ENCODE measurements at places on chromosomes 6 and 20.

GRCh38 chr20:5153612-5154542 is 27.1 kb downstream of the CDS2 start:
- DNase-seq: no peak

GRCh38 chr6:170247178-170247701 is 43.6 kb downstream of the DLL1 start:
- no peak for DNase-seq

DNA sequence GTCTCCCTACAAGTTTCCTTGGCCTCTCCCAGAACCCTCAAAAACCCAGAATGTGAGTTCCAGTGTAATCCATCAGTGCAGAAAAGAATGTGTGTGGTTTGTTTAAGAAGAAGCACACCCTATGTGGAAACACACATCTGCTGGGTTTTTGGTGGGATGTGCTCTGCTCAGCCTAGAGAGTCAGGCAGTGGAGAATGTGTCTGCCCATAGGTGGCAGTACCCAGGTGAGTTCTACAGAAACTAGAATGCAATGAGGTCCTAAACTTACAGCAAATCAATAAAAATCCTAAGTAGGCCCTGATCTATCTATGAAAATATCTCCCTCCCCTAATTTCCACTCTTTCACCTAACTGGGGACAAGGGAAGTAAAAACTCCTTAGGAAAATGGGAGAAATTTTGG is 437.3 kb downstream of the DHX35 start:
- no peak for DNase-seq

DNA sequence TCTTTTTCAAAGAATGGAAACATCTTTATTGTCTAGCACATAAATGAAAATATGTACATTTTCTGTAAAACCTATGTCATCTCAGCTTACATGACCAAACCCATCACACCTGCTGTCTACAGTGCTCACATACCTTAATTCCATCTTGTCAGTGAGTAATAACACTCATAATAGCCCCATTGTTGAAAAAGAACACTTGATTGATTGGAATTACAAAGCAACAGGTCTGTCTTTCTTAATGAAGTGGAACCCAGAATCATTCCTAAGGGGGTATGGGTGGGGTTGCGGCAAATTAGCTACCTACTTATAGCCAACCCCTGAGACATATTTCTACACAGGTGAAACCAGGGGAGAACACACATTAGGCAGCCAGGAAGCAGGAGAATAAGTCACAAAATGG is 20.2 kb downstream of the ADGRF4 start:
- DNase-seq: no peak

DNA sequence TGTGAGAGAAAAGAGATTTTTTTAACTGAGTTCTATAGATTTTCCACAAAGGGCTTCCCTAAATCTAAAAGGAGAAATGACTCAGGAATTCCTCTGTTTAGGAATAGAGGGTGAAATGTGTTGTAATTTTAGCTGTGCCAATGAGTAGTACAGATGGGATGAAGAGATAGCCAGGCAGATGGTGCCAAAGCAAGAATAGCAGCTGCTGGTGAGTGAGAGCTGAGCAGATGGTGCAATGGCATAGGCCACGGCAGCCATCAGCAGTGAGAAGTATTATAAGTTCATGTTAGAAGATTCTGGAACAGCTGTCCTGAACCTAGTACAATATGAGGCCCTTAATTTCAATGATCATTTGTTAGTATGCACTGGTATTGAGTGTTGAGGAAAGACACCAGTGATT is 40.2 kb upstream of the CRISP1 start:
- no peak for DNase-seq

DNA sequence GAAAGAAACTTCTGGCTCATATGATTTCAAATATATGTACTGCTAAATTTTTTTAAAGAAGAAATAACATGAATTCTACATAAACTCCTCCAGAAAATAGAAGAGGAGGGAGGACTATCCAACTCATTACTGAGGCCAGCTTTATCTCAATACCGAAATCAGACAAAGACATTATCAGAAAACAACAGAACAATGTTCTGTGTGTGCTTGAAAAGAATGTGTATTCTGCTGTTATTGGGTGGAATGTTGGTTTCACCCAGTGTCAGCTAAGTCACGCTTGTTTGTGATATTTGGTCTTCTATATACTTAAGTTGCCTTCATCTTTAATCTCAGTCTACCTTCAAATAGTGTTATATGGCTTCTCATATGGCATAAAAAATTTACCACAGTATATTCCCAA is 18.6 kb upstream of the ELOVL2 start:
- no peak for DNase-seq

GRCh38 chr6:43242908-43243663 is at the start of gene TTBK1:
TSS of gene TTBK1 (plus strand) at chr6:43243481. CDS start at chr6:43246661, 3,180 bp downstream.
- DNase-seq: peak; percentile 53

- DNase-seq: no peak
Observed at GRCh38 chr6:46933751-46934150, 12.0 kb upstream of the ADGRF5 start.

GRCh38 chr20:4169360-4170190 is 154.2 kb upstream of the RNF24 start:
- DNase-seq: no peak

DNA sequence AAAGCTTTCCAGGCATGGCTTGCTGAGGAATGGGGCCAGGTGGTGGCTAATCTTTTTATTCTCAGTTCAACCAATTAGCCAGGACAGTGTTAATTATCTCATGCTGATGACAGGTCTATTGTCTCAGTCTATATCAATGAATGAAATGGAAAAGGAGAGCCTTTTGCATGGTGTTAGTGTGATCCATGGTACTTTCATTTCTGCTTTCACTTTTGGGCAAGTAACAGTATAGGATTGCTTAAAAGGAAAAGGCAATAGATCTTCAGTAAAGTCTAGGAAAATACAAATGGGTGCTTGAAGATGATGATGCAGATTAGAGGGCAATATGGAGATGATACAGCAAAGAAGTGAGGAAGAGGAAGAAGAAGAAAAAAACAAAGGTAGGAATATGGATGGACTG is 430.3 kb downstream of the TFAP2A start:
- DNase-seq: no peak

DNA sequence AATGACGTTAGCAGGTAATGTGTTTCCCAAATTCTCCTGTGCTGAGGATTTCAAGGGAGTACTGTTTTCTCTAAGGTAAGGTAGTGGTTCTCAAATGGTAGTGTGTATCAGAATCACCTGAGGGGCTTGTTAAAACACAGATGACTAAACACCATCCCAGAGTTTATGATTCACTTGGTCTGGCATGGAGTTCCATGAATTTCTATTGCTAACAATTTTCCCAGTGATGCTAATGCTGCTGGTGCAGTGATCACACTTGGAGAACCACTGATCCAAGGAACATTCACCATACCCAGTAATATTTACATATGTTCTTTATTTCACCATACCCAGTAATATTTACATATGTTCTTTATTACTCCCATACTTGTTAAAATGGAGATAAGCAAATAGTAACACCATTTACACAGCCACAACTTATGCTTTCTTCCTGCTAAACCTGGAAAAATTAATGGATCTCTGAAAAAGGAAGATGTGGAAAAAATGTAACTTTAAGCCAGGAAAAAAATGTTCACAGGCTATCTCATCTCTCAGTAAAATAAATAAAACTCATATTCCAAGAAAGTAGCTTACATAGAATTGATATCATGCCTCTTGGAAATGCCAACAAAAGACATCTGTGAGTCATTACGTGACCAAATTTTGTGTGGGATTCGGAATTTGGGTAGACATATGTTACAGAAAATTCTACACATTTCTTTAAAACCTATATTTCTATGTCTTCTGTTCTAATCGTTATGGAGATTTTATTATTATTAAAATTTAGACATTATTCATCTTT is 129.5 kb downstream of the MMUT start:
- no peak for DNase-seq

DNA sequence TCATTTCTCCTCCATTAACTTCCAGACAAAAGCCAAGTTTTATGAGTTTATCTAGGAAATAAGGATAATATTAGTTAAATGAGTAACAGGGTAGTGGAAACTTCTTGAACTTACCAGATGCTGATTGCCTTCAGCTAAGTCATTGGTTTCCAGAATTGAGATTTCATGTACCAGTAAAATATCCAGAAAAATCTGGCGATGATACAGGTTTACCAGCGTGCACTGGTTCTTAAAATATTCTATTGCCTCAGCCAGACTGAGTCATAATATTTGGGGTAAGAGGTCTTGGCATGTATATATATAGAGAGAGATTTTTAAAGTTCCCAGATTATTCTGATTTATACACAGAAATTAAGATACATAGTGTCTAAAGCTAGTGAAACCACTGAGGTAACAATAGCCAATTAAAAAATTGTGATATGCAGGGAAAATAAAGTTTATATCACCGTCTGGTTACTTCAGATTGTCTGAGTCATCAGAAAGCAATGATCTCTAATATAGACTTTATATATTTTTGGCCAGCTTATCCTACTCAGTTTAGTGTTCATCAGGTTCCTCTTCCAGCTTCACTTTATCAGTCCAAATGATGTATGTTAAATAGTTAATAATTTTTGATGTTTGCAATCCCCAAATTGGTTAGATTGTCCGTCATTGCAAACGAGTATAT is 39.5 kb upstream of the SDHAF4 start:
- no peak for DNase-seq

DNA sequence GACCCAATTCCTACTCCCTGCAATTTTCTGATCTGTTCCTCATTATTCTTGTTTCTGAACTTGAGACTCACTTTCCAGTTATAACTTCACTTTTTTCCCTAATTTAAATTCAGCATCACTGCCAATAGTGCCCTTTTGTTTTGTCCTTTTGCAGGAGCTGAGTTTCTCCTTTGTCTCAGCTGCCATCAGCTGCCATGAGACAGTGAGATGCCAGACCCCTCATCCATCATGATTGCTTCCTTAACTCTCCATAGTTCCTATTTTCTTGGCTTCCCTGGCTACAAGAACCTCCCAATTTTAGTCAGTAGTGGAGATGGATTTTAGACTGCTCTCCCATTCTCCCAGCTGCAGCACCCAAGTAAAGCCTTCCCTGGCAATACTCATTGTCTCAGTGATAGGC is 518.1 kb downstream of the HDGFL1 start:
- DNase-seq: no peak
